Nephron progenitor cell (in vitro differentiated cells): ENCODE measurements at places on chromosomes 11 and 22.

- no peak for DNase-seq
These were observed 889 bp downstream of the NUDT8 start for GRCh38 chr11:67628710-67629385.

GRCh38 chr22:46914916-46915894 is 152.8 kb downstream of the TBC1D22A start:
- DNase-seq: no peak

DNA sequence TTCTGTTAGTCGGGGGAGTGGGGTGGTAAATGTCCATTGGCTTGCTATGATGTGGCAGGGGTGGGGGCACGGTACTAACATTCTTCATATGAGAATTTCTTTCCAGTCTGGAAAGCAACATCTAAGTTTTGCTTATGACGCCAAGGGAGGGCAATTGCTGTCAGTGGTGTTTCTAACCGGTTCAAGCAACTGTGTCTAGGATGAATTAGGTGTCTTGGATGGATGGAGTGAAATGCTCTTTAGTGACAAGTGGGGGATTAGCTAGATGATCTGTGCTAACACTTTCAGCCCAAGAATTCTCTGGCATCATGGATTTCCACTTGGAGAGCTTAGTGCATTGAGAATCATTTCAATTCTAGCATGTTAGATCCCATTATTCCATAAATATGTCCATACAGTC is 262.6 kb upstream of the SORL1-AS1 start:
- DNase-seq: no peak

GRCh38 chr22:43314611-43315010 is 28.6 kb downstream of the SCUBE1 start:
- DNase-seq: no peak

- no peak for DNase-seq
These were observed 45.4 kb downstream of the MYO7A start for GRCh38 chr11:77173494-77173893.

DNA sequence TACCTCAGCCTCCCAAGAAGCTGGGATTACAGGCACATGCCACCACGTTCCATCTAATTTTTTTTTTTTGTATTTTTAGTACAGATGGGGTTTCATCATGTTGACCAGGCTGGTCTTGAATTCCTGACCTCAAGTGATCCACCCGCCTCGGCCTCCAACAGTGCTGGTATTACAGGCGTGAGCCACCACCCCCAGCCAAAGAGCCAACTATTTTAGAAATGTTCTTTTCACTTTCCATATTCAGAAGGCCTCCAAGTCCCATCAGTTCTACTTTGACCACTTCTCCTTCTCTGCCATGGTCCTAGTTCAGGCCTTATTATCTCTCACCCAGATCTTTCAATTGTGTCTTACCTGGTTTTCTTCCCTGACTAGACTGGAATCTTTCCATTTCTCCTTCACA is 48.2 kb downstream of the CCDC83 start:
- DNase-seq: no peak

DNA sequence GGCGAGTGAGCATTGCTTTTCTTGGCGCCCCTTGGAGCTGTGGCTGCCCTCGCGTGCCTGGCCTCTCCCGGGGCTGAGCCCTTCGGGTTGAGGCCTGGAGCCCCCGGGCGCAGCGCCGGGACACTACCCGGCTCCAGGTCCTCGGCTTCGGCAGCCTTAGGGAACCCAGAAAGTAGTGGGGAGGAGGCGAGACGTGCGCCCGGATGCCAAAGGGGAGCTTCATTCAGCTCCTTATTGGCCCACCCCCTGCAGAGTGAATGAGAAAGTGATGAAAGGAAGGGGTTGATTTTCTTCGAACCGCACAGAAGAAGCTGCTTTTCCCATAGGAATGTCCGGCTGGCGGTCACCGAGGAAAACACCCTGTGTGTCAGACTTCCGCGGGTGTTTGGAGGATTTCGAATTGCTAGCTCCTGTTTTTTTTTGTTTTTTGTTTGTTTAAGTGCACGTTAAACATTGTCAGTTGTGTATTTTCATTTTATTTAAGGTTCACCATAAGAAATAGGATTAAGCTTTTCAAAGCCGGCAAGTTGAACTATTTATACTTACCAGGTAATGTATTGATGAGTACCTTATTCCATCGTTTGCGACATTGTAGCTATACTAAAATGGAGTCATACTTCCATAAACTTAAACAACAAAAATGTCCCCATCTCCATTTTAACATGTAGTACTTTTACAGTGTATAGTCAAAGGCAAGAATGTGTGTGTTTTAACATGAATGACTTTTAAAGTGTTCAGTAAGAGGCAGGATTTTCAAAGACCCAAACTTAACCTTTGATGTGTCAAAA is 841 bp upstream of the EIF4G2 start:
- peak; percentile 54 for DNase-seq

- DNase-seq: peak; percentile 6
These were observed 1114.2 kb upstream of the RAG2 start for GRCh38 chr11:37712251-37712650.

DNA sequence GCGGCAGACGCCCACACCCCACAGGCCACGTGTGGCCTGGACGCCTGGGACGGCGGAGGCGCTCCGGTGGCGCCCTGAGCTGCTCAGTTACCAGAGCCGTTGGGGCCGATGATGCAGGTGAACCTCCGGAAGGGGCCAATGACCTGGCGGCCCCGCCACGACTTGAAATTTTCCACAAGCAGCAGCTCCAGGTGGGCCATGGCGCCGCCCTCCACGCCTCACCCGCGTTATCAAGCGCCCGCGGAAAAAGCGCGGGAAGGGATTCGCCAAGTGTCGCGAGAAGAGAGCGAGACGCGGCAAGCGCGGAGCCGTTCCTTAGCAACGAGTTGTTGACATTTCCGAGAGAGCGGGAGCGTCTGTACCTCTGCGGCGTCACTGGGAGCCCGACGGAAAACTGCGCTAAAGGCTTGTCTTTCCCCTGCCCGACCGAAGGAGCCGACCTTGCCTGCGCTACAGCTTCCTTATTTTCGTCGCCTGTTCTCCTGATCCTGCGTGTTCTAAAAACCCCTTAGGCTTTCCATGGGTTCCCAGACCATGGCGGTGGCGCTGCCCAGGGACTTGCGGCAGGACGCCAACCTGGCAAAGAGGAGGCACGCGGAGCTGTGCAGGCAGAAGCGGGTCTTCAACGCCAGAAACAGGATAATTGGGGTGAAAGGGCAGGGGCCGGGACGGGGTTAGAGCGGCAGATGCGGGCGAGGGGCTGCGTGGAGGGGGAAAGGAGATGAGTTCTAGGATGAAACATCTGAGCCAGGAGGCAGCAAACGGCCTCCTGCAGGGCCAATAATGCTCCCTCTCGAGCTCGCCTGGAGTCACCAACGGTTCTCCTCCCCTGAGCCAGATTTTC is at the start of the genes RIBC2 and SMC1B:
RIBC2 (plus strand) TSS at position 326 of the 844 bp plus-strand sequence; CDS start at position 520, 194 bp downstream.
SMC1B (minus strand) TSS at position 232 of the 844 bp plus-strand sequence; CDS start at position 200, 32 bp downstream.
- DNase-seq: peak; percentile 65

GRCh38 chr22:23457380-23457985 is 122.6 kb downstream of the IGLL1 start:
- no peak for DNase-seq

DNA sequence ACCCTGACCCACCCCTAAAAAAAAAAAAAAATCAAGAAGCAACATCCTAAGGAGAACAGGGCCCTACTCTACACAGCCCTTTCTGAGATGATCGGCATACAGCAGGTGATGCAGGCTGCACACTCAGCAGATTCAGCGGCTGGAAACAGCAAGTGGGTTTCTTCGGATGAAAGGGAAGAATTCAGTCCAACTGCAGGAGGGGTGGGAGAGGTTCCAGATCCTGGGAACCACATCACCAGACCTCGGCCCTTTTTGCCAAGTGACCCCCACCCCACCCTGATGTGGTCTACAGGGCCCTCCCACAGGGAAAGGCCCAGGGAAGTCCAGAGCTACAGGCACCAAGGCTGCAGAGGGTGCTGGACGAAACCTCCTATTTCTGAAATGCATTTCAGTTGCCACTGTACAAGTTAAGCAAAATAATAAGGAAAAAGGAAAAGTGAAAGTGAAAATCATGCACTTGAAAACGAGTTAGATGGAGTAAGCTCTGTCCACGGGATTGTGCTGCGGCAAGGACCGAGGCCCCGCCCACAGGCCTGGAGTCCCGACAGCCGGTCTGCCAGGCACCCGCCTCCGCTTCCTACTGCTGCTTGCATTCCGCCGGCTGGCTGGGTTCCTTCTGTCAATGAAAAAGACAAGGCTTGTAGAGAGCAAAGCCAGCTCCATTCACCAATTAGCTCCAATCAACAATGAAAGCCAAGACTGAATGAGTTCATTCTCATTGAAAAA is 16.0 kb upstream of the PHLDA2 start:
- peak; percentile 66 for DNase-seq

- no peak for DNase-seq
These were observed 963.1 kb upstream of the FAT3 start for GRCh38 chr11:91261513-91261912.

DNA sequence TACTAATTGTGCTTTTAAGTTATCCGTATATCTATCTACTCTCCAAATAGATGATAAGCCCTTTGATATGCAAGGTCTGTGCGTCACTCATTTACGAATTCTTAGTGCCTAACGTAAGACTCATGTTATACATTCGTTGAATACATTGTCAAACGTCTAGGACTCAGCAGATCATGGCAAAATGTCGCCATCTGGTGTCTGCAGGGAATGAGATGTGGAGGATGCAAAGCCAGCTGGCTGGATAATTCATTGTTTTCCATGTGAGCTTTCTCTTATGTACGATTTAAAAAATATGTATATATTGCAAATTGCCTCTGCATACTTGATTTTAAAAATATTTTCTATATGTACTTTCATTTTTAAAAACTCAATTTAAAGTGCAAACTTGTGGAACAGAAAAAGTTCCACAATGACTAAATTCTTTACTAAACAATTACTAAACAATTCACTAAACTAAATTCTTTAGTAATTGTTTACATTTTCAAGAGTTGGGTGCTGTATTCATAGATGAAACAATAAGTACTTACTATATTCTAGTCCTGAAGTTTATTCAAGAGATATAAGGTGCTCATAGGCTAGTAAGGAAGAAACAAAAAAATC is 33.8 kb downstream of the ZNF202 start:
- DNase-seq: peak; percentile 61

- DNase-seq: no peak
These were observed 25.6 kb downstream of the MRPL21 start for GRCh38 chr11:68878022-68878421.

- no peak for DNase-seq
These were observed 12.6 kb upstream of the ANO1 start for GRCh38 chr11:70065318-70066135.

DNA sequence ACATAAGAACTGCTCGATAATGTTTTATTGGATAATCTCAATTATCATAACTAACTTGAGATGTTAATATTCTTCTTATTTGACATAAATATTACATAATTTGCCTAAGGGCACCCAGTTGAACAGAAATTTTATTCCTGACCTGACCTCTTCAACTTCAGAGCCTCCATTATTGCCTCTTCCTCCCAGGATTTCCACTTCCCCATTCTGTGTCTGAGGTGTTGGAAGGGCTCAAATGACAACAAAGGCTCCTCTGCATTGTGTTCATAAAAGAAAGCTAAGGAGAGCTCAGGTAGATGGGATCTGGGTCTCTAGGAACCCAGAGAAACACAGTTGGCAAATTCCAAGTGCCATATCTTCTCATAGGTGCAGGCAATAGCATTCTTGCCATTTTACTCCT is 61.2 kb upstream of the ARHGAP20 start:
- DNase-seq: no peak
